RWPE2 (cell line): ENCODE measurements at places on chromosomes 11 and 22.

DNA sequence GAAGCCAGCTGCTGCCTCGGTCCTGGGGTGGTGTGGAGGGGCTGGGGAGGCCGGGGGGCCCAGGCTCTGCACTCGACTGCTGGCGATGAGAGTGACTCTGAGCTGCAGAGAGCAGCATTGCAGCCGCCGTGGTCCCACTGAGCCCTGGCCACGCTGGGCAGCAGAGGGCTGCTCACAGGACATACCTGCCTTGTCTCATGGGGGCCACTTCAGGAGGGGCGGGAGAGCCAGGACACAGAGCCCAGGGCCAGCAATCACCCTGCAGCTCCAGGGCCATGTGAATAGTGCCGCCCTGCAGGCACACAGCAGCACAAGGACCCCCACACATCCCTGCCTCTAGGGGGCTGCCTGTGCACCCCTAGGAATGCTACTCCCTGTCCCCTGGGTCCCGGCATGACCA is 147.0 kb downstream of the CRYBB2 start:
- no peak overlapping the region for H3K27ac ChIP-seq
- H3K4me3 ChIP-seq, result no peak overlapping the region
- H3K27me3 ChIP-seq, result no peaks in the 10 kb centered on the region
- peaks cover 6% of the 10 kb centered on the region for H3K4me1 ChIP-seq

- H3K27ac ChIP-seq, result no peak overlapping the region
- H3K27me3 ChIP-seq, result no peaks in the 10 kb centered on the region
- DNase-seq, result no peak
- no peaks in the 10 kb centered on the region for H3K4me1 ChIP-seq
- H3K4me3 ChIP-seq, result no peak overlapping the region
- no peaks in the 10 kb centered on the region for H3K36me3 ChIP-seq
These were observed 107.3 kb upstream of the B3GAT1 start for GRCh38 chr11:134519390-134519750.

DNA sequence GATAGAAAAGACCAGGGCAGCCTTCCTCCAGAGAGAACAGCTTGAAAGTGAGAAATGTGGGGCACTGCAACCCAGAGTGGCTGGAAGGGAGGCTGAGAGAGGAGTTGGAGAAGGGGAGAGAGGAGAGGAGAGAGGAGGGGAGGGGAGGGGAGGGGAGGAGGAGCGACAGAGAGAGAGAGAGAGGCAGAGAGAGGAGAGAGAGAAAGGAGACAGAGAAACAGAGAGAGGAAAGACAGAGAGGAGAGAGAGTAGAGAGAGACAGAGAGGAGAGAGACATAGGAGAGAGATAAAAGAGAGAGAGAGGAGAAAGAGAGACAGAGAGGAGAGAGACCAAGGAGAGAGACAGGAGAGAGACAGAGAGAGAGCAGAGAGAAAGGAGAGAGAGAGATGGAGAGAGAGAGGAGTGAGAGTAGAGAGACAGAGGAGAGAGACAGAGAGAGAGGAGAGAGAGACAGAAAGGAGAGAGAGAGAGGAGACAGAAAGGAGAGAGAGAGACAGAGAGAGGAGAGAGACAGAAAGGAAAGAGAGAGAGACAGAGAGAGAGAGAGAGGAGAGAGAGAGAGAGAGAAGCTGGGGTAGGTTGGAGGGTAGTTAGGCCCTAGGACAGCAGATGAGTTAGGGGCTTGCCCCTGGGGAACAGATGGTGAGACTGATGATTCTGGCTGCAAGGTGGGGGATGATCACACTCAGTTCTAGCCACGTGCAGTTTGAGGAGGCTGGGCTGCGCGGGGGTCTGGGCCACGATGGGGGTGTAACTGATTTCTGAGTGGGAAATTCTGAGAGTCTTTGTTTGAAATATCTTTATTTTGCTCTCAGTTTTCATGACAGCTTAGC is 8.5 kb upstream of the SCYL1 start:
- H3K36me3 ChIP-seq, result no peaks in the 10 kb centered on the region
- no peaks in the 10 kb centered on the region for H3K27me3 ChIP-seq
- H3K4me3 ChIP-seq, result no peak overlapping the region
- H3K27ac ChIP-seq, result no peak overlapping the region

GRCh38 chr22:27795053-27795452 is 6.5 kb downstream of the MN1 start:
- H3K4me3 ChIP-seq, result no peak overlapping the region
- peaks cover 5% of the 10 kb centered on the region for H3K36me3 ChIP-seq
- no peaks in the 10 kb centered on the region for H3K27me3 ChIP-seq
- no peak for DNase-seq
- no peak overlapping the region for H3K27ac ChIP-seq

DNA sequence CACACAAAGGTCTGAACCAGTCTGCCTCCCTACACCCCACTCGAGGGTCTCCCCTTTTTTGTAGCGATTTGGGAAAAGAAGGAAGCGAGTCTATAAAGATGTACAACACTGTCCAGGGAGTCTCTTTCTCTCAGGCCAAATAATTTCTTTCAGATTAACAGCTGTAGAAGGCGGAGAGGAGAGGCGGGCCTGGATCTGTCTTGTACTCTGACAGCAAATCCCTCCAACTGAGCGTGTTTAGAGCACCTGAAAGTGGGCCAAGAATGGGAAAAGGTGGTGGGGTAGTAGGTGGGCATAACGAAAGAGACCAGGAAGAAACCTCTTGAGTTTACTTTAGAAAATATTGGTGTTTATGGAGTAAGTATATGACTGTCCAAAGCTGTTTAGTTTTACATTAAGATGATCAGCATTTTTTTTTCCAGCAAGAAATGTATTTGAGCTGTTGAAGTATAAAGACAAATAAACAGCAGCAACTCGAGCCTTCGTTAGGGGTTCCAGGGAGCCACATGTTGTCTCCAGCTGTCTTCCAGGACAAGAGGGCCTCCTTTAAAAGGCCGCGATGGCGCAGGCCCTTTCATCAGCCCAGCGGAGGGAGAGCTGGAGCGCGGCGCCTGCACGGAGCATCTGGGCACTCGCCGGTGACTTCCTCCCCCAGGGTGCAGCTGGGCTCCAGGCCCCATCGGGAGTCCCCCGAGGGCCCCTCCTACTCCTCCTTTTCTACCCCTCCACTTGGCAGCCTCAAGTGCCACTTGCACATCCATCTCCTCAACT is 34.9 kb downstream of the SCUBE1 start:
- H3K27ac ChIP-seq, result no peak overlapping the region
- DNase-seq, result no peak
- H3K36me3 ChIP-seq, result no peaks in the 10 kb centered on the region
- H3K4me1 ChIP-seq, result no peaks in the 10 kb centered on the region
- peaks cover 3% of the 10 kb centered on the region for H3K27me3 ChIP-seq

- H3K27ac ChIP-seq, result no peak overlapping the region
- no peaks in the 10 kb centered on the region for H3K27me3 ChIP-seq
- peaks cover 3% of the 10 kb centered on the region for H3K4me1 ChIP-seq
- DNase-seq, result no peak
- no peaks in the 10 kb centered on the region; the same call in 1 of the 2 replicates for H3K36me3 ChIP-seq
- H3K4me3 ChIP-seq, result peak overlapping the region; percentile 74
These were observed 1.6 kb downstream of the PDXP start for GRCh38 chr22:37659897-37660708.

DNA sequence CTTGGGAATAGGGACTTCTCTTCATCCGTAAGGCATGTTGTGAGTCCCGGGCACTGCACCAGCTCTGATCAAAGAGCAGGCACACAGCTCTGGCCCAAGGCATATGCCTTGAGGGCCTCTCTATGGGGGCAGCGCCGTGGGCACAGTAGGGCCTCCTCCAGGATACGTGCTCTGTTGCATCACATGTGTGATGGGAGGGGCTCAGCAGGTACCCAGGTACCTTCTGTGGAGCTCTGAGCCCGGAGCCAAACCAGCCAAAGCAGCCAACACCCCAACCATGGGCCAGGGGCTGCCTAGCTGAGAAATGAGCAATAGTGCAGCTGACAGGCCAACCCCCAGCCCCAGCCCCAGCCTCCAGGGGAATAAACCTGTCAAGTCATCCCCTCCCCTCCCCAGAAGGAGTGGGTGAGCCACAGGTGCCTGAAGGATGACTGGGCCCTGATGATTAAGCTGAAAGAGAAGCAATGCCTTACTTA is 79.7 kb upstream of the SHISAL1 start:
- H3K36me3 ChIP-seq, result no peaks in the 10 kb centered on the region
- no peaks in the 10 kb centered on the region for H3K27me3 ChIP-seq
- H3K4me1 ChIP-seq, result peaks cover 9% of the 10 kb centered on the region

- no peak overlapping the region for H3K27ac ChIP-seq
- no peak for DNase-seq
- no peaks in the 10 kb centered on the region for H3K4me1 ChIP-seq
- H3K27me3 ChIP-seq, result no peaks in the 10 kb centered on the region
- H3K36me3 ChIP-seq, result no peaks in the 10 kb centered on the region
These were observed 102.1 kb downstream of the C11orf91 start for GRCh38 chr11:33598426-33599069.

- H3K4me3 ChIP-seq, result no peak overlapping the region
- H3K4me1 ChIP-seq, result no peaks in the 10 kb centered on the region
- DNase-seq, result no peak
- no peaks in the 10 kb centered on the region for H3K27me3 ChIP-seq
- H3K36me3 ChIP-seq, result no peaks in the 10 kb centered on the region
- no peak overlapping the region for H3K27ac ChIP-seq
These were observed 44.4 kb downstream of the EHF start for GRCh38 chr11:34665077-34665835.

DNA sequence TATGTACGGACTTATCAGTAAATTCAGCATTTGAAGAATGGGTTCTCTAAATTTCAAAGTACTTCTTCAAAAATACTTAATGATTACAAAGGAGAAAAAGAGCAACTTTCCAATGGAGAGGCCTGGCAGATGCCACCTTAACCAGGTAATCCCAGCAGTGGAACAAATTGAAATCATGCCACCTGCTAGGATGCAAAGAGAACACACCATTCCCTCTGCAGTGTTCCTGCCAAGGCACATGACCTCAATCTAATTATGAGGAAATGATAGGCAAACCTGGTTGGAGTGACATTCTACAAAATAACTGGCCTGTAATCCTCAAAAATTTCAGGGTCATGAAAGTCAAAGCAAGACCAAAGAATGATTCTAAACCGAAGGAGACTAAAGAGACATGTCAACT is 21.5 kb downstream of the TNRC6B start:
- H3K4me1 ChIP-seq, result peaks cover 11% of the 10 kb centered on the region
- no peak overlapping the region for H3K4me3 ChIP-seq
- no peaks in the 10 kb centered on the region for H3K36me3 ChIP-seq
- H3K27ac ChIP-seq, result no peak overlapping the region

DNA sequence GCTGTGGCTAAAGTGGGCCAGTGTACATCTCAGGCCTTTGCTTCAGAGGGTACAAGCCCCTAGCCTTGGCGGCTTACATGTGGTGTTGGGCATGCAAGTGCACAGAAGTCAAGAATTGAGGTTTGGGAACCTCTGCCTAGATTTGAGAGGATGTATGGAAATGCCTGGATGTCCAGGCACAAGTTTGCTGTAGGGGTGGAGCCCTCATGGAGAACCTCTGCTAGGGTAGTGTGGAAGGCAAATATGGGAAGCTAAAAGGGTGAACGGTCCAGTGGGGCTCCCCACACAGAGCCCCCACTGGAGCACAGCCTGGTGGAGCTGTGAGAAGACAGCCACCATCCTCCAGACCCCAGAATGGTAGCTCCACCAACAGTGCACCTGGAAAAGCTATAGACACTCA is 28.5 kb upstream of the PGR start:
- H3K36me3 ChIP-seq, result no peaks in the 10 kb centered on the region
- H3K27me3 ChIP-seq, result no peaks in the 10 kb centered on the region
- no peak overlapping the region for H3K27ac ChIP-seq
- DNase-seq, result no peak
- no peaks in the 10 kb centered on the region for H3K4me1 ChIP-seq

DNA sequence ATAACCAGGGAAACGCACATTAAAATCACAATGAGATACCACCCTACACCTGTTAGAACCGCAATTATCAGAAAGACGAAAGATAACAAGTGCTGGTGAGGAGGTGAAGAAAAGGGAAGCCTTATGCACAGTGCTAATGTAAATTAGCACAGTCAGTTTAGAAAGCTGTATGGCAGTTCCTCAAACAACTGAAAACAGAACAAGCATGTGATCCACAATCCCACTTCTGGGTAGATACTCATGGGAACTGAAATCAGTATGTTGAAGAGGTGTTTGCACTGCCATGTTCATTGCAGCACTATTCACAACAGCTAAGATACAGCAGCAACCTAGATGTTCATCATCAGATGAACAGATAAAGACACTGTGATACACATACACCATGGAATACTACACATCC is 75.0 kb upstream of the CCND1 start:
- no peaks in the 10 kb centered on the region for H3K4me1 ChIP-seq
- no peak overlapping the region for H3K27ac ChIP-seq
- no peaks in the 10 kb centered on the region for H3K27me3 ChIP-seq
- no peaks in the 10 kb centered on the region for H3K36me3 ChIP-seq
- no peak for DNase-seq

DNA sequence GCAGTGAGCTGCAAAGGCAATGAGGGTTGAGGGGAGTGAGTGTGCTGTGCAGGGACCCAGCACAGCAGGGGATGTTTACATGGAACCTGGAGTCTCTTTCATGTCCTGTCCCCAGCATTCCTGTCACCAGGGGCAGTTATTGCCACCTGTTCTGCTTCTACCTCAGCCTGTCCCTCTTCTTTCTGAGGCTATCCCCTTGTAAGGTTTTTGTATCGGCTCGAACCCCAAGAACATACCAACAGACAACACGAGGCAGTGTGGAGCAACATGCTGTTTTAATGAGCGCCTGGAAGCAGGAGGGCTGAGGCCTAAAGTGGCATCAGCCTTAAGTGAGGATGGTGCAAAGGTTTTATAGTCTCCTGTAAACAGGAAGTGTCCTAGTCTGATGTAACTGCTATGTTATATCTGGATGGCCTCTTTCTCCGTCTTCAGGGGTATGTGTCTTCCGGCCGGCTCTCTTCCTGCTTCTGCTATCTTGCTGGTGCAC is 3.9 kb downstream of the SCGB2A2 start:
- no peaks in the 10 kb centered on the region for H3K4me1 ChIP-seq
- H3K36me3 ChIP-seq, result no peaks in the 10 kb centered on the region
- no peak overlapping the region for H3K27ac ChIP-seq

DNA sequence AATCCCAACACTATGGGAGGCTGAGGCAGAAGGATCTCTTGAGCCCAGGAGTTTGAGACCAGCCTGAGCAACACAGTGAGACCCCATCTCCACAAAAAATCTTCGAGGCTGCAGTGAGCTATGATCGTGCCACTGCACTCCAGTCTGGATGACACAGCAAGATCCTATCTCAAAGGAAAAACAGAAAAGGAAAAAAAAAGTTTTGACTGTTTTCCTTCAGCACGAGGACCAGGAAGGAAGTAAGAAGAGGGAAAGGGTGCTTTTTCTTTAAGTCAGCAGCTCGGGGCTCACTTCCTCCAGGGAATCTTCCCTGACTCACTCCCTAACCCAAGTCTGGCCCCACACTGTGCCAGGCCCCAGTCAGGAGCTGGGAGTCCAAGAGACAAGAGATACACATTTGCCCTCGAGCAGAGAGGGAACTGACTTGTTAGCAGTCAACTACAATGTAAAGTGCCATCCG is 14.2 kb downstream of the ARRB1 start:
- H3K36me3 ChIP-seq, result no peaks in the 10 kb centered on the region
- H3K4me1 ChIP-seq, result peaks cover 4% of the 10 kb centered on the region
- DNase-seq, result no peak
- H3K27me3 ChIP-seq, result no peaks in the 10 kb centered on the region
- no peak overlapping the region for H3K4me3 ChIP-seq
- no peak overlapping the region for H3K27ac ChIP-seq

GRCh38 chr11:33268945-33269540 is 11.9 kb downstream of the HIPK3 start:
- no peak for DNase-seq
- H3K4me1 ChIP-seq, result peaks cover 18% of the 10 kb centered on the region
- H3K4me3 ChIP-seq, result no peak overlapping the region
- H3K36me3 ChIP-seq, result no peaks in the 10 kb centered on the region

GRCh38 chr11:38867338-38867737 is 2269.3 kb upstream of the RAG2 start:
- no peak for DNase-seq
- H3K27me3 ChIP-seq, result no peaks in the 10 kb centered on the region
- no peaks in the 10 kb centered on the region for H3K36me3 ChIP-seq
- no peak overlapping the region for H3K4me3 ChIP-seq
- no peaks in the 10 kb centered on the region for H3K4me1 ChIP-seq
- no peak overlapping the region for H3K27ac ChIP-seq
